GM12891 (cell line): ENCODE measurements at places on chromosomes 4 and X.

- no peak for DNase-seq
These were observed 49.3 kb upstream of the SLC7A11 start for GRCh38 chr4:138291431-138291830.

DNA sequence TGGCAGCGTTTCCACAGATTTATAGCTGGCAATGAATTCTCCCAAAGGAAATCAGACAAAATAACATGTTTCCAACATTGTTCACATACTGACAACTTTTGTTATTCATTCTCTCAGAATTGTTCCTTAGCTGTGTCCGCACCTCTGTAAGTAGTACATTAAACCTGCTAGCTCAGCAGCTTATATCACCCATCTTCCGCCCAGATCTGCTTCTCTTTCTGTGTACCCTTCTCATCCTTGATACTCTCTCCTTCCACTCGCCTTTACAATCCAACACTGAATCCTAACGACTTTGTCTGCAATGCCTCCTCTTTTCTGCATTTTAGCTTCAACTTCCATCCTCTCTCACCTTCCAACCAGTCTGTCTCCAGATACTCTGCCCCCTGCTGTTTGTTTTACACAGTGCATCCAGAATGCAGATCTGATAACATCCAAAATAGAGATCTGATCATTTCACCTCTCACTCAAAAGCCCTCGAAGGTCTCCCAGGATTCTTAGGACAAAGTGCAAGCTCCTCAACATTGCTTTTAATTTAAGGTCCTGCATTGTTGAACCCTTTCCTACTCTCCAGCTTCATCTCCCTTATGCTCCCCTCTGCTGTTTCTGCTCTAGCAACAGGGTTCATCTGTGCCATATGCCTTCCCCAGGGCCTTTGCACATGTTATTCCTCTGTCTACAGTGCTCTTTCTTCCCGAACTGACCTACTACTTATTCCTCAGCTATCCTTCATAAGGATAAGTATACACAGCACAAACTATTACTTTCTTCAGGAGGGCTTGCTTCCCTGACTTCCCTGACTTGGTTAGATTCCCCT is 67.3 kb upstream of the VBP1 start:
- DNase-seq: no peak

DNA sequence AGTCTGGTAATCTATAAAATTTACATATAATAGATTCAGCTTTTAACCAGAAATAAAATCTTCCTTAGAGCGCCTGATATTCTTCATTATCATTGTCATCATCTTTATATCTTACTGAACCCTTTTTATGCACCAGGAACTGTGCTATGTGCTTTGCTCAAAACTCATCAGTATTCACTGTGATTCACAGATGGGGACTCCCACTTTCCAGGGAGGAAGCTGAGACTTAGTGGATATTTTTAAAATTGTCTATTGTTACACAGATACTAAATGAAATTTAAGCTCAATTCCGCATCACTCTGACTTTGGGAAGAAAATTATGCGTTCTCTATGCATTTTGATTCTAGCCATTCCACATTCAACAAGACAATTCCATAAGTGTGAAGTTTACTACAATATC is 34.8 kb upstream of the SULT1E1 start:
- DNase-seq: no peak

GRCh38 chr4:156330436-156331031 is 376.9 kb upstream of the CTSO start:
- no peak for DNase-seq

DNA sequence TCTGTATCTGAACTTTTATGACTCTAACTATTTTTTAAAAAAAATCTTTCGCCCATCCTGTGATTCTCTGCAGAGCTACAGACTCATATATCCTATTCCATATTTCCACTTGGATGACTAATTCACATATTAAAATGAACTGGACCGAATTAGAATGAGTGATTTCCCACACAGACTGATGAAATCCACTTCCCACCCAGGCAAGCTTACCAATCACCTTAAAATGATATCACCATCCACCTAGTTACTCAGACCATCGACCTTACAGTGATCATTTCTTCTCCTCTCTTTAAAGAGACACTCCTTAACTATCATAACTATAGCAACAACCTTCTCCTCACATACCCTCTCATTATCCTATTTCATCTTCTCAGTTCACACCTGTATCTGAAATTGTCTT is 34.1 kb upstream of the GUCY1B1 start:
- DNase-seq: no peak

DNA sequence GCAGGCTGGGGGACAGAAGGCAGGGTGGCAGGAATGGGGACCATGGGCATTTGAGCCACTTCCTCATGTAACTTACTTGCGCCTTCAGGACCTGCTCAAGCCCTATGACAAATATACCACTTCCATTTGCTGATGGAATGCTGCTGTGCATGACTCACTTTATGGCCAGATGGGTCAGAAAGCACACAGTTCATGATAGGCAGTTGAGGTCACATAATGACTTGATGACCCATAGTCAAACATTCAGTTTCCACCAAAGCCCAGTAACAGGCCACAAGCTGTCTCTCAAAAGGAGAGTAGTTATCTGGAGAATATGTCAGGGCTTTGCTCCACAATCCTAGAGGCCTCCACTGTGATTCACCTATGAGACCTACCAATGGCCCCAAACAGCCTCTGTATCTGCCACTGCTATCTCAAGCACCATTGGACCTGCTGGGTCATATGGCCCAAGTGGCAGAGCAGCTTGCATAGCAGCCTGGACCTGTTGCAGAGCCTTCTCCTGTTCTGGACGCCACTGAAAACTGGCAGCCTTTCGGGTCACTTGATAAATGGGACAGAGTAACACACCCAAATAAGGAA is 5.3 kb upstream of the PAPSS1 start:
- no peak for DNase-seq

GRCh38 chr4:106809076-106809475 is 227.0 kb downstream of the DKK2 start:
- DNase-seq: no peak

DNA sequence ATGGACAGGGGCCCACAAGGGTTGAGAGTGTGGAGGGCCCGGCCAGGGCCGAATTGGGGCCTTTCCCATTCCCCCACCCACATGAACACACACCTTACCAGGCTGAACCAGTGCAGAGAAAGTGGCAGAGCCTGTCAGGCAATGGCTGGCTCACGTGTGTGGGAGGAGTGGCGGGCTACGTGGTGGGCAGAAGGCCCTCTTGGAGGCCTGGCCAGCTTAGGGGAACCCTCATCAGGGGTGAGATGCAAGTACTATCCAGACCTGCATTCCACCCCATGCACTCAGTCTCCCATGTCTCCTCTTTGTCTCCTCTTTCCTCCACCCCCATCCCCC is 965 bp downstream of the TCEAL4 start:
- no peak for DNase-seq

GRCh38 chr4:5277079-5277478 is 225.8 kb downstream of the STK32B start:
- DNase-seq: no peak

GRCh38 chr4:108034565-108034964 is 44.9 kb downstream of the HADH start:
- DNase-seq: no peak

DNA sequence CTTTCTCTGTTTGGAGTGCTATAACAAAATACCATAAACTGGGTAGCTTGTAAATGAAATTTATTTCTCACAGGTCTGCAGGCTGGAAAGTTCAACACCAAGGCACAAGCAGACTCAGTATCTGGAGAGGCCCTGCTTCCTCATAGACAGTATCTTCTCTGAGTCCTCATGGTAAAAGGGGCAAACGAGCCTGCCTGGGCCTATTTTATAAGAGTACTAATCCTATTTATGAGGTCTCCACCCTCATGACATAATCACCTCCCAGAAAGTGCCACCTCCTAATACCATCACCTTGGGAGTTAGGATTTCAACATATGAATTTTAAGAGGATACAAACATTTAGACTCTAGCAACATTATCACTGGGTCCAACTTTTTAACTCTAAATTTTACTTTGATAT is 200.3 kb downstream of the STPG2 start:
- no peak for DNase-seq

GRCh38 chr4:19224820-19225219 is 1026.9 kb upstream of the SLIT2 start:
- DNase-seq: no peak

DNA sequence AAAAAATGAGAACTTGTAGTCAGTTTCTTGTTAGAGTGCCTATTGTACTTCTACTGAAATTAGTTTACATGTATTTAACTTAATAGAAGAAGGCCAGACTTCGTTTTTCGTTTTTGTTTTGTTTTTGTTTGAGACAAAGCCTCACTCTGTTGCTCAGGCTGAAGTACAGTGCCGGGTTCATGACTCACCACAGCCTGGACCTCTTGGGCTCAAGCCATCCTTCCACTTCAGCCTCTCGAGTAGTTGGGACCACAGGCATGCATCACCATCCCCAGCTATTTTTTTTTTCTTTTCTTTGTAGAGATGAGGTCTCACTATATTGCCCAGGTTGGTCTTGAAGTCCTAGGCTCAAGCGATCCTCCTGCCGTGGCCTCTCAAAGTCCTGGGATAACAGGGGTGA is 793.9 kb downstream of the ADGRL3 start:
- no peak for DNase-seq
